NCI-H2029 treated with DMSO at 0.1 percent for 48 hours (cell line): ENCODE measurements at places on chromosomes 13 and 19.

- no peak for DNase-seq
These were observed 299.6 kb downstream of the TDRD3 start for GRCh38 chr13:60696602-60697001.

DNA sequence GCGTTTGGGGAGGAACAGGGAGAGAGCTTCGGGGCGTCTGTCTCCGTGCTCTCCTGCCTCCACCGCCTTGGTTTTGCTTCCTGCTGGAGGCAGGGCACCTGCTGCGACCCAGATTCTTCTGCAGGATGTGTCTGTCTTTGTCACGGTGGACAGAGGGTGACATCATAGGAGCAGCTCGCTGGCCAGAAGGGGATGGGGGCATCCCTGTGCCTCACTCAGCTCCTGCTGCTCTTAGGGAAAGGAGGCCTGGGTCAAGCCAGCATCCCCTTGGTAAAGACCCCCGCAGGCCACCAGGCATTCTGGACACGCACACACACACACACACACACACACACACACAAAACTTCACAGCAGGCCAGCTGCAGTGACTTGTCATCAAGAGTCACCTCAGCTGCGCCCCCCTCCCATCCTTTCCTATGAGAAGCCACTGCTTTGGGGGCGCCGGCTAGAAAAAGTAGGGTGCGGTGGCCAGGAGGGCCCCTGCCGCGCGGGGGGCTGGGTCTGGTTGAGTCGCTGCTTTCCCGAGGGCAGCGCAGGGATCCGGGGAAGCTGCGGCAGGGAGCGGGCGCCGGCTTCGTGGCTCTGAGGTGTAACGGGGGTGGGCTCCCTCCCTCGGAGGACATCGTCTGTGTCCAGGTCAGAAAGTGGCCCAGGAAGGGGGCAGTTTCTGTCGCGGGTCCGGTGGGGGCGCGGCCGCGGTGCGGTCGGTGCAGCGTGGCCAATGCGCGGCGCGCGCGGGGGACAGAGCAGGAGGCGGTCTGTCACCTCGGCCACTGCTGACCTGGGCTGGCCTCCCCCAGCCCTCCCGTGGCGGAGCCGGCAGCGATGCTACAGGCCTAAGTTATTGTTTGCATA, 15.8 kb upstream of the NPAS1 start:
- no peak for DNase-seq

- no peak for DNase-seq
These were observed 26.2 kb downstream of the CELF5 start for GRCh38 chr19:3250675-3251074.

DNA sequence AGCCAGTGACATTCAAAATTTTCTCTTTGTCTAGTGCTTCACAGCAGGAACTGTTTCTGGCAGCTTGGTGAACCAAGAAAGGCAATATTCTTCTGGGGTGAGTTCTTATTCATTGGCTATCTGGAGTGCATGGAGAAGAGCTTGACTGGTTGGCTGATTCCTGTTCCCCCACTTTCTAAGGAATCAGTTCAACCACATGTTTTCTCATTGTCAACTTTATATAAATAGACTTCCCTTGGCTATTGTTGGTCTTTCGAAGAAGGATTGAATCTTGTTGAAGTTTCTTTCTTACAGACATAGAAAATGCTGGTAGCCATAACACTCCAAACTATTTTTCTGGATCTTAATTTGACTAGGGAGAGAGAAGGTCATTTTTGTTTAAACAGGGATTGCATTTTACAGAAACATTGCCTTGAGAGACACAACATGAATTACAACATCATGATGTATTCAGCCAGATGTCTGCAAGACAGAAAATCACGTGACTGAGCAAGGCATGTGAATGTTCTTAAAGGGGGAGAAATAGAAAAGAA, 85.2 kb downstream of the EDNRB start:
- DNase-seq = no peak

DNA sequence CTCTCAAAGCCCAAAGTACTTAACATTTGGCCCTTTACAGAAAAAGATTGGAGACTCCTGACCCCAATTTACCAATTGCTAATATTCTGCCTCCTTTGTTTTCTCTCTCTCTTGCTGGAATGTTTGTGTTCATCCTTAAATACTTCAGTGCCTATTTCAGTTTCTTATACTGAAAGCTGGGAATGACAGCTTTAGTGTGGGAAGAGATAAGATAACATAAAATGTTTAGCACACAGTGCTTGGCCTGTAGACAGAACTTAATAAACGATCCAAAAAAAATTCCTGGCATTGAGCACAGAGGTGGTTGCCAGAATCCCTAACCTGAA, 3.0 kb upstream of the PLEKHF1 start:
- no peak for DNase-seq

DNA sequence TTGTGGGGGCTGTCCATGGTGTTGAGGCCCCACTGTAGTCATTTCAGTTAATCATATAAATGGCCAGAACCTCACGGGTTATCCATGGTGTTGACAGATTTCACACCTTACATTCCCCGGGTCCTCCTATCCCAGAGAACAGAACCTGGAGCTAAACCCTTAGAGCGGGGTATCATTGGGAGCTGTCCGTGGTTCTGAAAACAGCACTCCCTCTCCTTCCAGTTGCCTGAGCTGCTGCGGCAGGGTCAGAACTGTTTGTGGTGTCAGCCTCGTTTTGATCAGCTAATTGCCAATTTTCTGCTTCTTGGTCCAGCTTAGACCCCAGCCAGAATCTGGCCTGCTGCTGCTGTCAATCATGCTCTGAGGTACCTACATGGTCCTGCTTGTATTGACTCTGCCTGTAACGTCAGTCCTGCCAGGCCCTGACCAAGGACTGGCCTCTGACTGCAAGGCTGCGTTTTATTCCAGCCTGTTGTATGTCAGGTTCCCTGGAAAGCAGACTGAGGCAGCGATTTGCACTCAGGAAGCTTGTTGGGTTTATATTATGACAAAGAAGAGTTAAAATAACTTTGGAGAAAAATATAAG, 55.8 kb upstream of the KCTD15 start:
- DNase-seq = no peak

GRCh38 chr13:103961129-103961528, 894.9 kb upstream of the SLC10A2 start:
- DNase-seq = no peak

GRCh38 chr13:95317039-95317989, 16.1 kb upstream of the ABCC4 start:
- DNase-seq = no peak

- DNase-seq = no peak
These were observed 179.7 kb upstream of the ZNF507 start for GRCh38 chr19:32165750-32166149.

DNA sequence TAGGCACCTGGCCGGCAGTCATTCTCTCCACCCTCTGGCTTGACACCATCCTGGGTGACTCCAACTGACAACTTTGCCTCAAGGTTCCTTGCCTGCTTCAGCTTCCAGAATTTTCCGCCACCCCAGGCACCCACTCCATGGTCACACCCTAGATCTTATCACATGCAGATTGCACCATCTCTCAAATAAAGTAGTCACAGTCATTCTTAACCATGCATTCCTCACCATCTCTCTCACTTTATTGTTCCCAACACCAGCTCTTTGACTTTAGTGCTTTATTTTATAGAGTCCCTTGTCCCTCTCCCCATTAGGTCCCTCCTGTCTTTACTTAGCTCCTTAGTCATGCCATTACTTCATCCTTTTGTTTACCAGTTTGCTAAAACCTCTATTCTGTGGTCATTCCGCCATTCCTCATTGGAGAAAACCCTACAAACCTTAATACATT, 351.7 kb downstream of the SPRY2 start:
- no peak for DNase-seq

DNA sequence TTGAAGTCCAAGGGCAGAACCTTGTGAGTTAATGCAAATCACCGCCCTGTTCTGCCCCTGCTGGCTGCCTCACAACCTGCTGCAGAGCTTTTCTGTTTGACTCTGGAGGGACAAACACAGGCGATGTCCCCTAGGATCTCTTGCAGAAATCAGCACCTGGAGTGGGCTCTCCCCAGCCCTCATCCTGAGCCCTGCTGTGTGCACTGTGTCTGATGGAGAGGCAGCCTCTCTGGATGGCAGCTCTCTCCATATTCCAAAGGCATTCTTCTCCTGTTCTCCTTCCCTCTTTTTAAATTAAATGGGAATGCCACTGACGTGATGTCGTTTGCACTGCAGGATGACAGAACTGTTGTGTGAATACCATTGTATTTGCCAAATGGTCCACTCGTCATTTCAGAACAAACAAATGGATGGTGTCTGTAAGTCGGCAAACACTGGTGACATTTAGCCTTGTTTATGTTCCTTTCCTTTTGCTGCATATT, 184.1 kb downstream of the ZNF536 start:
- DNase-seq = peak; percentile 38

DNA sequence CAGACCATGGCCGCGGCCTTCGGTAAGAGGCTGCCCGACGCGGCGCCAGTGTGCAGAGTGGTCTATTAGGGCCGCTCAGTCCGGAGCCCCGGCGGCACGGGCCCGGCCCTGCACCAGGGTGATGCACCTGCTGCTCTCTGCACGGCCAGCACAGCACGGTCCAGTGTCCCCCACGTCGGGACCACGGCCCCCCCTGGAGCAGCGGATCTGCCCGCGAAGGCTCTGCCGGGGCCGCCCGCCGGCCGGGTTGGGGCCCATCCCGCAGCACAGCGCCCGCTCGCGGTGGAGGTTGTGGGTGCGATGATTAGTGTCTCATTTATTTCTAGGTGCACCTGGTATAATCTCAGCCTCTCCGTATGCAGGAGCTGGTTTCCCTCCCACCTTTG, 7.9 kb downstream of the PTBP1 start:
- DNase-seq = no peak

GRCh38 chr13:51534041-51534817, 50.0 kb upstream of the WDFY2 start:
- DNase-seq = no peak

DNA sequence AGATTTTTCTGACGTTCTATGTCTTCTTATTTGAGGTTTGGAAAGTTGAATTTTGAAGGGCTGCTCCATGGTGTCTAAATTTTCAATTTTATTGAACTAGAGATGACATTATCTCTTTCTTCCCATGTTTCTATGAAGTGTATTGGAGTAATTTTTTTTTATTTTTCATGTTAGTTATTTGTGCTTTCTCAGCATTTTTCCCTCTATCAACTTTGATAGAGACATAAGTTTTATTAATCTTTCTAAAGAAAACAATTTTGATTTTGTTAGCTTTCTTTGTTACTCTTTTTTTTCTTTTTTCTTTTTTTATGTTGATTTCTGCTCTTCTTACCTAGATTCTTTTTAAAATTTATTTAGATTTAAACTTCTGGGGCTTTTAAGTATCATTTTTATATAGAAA, 1694.8 kb downstream of the PCDH9 start:
- DNase-seq = no peak

DNA sequence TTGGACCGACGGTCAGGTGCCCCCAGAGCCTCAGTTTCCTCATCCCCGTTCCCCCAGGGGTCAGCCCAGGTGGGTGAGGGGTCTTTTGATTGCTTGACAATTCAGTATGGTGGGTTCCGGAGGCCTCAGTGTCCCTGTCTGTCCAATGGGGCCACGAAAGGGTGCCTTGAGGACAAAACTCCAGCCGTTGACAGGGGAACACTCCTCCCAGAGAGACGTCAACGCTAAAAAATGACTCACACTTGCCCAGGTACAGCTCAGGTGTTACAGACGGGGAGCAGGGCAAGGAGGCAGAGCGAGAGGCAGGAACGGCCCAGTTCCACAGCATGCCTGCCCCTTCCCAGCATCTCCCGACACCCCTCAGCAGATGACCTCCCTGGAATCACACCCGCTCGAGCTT, 1.8 kb downstream of the TNFAIP8L1 start:
- DNase-seq = no peak

GRCh38 chr19:29294343-29294811, 81.4 kb upstream of the UQCRFS1 start:
- no peak for DNase-seq

GRCh38 chr19:6042776-6043726, 65.1 kb upstream of the RANBP3 start:
- no peak for DNase-seq

DNA sequence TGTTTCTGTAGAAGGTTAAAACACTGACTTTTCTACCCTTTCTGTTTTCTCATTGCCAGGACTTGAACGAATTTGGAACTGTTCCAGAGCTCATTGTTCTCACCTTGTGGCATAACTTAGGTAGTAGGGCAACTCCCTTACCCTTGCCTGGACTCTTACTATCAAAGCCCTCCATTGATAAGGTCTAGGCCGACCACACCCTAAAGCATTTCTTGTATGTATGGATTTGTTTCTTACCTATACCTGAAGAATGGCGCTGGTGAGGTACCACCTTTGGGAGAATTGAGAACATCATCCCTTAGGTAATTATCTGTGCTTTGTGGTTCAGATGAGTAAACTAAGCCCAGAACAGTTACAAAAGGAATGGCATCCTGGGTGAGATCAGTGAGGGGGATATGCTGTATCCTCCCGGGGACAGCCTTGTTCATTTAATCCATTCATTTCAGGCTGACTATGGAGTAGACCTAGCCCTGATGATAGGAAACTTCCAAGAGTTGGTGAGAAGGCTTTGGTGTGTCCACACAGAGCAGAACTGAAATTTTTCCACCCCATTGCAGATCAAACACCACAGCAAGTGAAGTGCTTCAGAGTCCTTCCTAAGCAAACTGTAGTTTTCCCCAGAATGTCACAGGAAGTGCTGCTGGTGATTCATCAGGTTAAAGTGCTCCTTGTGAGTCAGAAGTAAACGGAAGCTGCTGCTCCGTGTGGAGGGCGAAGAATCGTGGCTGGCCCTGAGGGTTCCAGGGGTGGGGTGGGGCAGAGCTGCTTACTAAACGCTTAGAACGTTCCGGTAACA, 113.0 kb downstream of the TEX26 start:
- DNase-seq = no peak

- DNase-seq = no peak
These were observed 46.9 kb upstream of the SLITRK1 start for GRCh38 chr13:83929157-83929556.

GRCh38 chr13:94204163-94204562, 275.3 kb downstream of the DCT start:
- DNase-seq = no peak

DNA sequence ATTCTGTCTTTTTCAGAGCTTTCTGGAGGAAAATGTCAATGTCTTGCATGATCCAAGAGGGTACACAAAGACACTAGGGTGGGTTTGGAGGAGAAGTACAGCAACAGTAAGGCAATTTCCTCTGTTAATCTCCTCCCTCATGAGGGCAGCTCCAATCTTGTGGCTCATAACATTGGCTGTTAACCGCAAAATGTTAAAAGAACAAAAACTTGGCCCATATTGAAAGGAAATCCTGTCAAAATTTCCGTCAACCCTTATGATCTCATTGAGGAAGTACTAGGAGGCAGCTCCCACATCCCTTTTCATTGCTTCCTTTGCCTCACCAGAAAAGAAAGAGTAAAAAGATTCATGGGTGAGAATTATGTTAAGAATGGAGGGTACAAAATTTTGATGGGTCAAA, 11.6 kb downstream of the OXGR1 start:
- DNase-seq = no peak
